ENCODE measurements at places on chromosomes 5 and 9. TPM values are rescaled to one million over a fixed set of nuclear protein-coding genes. Genes with fewer than 3 reads are reported as not detected.

DNA sequence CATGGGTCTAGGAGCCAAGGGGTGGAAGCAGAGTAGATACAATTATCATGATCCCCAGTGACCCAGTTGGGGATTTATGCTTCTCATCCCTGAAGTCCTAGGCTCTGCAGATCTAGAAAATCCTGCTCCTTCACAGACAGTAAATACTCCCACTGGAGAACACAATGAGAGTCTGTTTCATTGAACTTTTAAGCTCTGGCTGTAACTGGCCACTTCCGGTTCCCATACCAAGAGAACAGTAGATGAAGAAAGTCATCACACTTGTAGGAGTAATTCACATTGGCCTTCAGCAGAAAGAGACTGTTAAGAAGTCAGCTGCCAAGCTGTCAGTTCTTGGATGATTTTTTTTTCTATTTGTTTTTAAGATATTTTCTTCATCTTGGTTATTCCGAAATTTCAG, 597.1 kb downstream of the ACTL7B start:
- no peak for DNase-seq

GRCh38 chr9:126317513-126317912, 9.1 kb upstream of the MVB12B start:
- DNase-seq: no peak

DNA sequence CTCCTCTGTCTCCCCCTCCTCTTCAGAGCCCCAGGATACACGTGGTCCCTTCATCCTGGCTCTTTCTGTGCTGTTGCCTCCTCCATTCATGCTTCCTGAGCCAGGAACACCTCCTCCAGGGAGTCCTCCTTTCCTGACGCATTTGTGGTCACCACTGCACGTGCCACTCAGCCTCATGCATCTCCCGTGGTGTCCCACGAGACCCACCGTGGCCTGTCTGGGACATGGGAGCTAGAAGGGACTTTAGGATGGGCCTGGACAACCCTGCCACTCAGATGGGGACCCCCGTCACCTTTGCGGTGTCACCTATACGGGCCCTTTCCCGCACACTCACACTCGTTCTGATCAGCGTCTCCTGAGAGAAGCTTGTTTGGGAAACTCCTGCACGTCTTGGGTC, 6.7 kb downstream of the GLIPR2 start:
- no peak for DNase-seq

The BTNL8 gene
- 0.10 TPM for polyA plus RNA-seq

The ETF1 gene
- 62.0 TPM for polyA plus RNA-seq

- DNase-seq: no peak
These were observed 8.4 kb downstream of the SPEF2 start for GRCh38 chr5:35626108-35626507.

- no peak for DNase-seq
These were observed 23.8 kb downstream of the SHC3 start for GRCh38 chr9:89154651-89155336.

DNA sequence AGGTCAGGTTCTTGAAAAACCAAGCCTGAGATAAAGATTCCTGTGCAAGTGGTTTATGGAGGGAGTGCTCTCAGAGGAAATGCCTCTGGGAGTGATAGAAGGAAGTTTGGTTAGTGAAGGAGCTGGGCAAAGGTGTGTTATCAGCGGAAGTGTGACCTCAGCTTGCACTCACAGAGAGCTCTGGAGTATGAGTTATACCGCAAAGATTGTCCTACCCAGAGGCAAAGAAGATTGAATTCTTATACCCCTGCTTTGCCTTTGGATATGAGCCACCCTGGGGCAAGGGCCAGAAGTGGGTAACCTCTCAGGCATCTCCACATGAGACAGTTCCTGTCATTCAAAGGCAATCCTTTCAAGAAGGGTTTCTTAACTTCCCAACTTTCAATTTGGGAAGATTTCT, 145.6 kb downstream of the MUSK start:
- no peak for DNase-seq

DNA sequence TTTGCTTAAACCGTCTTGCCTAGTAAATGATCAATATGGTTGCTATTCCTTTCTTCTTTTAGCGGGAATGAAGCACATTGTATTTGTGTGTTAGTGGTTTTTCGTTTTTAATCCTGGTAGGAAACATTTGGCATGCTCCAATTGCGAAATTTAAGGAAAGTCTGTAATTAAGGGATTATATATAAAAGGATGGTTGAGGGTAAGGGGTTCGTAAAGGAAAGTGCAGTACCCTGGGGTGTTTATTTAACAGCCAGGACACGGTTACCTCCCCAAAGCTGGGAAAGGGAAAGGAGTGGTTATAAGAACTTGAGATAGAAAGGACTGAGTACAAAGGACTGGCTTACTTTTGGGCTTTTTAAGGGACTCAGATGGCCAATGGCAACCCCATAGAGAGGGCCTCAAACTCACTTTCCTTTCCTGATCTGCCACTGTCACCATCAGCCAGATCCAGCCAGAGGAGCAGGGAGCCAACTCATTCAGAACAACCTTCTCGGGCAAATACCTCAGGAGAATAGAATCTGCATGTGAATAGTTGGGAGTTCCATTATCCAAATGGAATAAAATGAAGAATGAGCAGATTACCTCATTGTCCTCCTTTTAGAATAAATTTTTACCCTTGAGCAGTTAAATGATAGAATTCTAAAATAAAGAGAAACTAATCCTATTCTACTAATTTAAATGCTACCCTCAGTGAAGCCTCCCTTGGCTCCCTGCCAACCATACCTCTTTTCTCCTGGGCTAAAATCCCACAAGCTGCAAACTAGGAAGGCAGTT, 117.7 kb downstream of the SNCAIP start:
- no peak for DNase-seq

Measured in urinary bladder (tissue), 4 donors.